ENCODE measurements at places on chromosomes 12 and 14. TPM values are rescaled to one million over a fixed set of nuclear protein-coding genes. Genes with fewer than 3 reads are reported as not detected.

BBOF1 gene
- 8.0 TPM for polyA plus RNA-seq

GRCh38 chr14:61111209-61111665 lies 130.2 kb downstream of the SLC38A6 start:
- no peak for DNase-seq

DNA sequence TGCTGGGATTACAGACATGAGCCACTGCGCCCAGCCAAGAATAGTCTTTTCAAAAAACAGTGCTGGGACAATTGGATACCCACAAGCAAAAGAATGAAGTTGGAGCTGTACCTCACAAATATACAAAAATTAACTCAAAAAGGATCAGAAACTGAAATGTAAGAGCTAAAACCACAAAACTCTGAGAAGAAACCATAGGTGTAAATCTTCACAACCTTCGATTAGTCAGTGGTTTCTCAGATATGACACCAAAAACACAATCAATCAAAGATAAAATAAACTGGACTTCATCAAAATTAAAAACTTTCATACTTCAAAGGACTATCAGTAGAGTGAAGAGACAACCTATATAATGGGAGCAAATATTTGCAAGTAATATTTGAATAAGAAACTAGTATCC lies 35.3 kb downstream of the SLC25A47 start:
- DNase-seq, result no peak

DNA sequence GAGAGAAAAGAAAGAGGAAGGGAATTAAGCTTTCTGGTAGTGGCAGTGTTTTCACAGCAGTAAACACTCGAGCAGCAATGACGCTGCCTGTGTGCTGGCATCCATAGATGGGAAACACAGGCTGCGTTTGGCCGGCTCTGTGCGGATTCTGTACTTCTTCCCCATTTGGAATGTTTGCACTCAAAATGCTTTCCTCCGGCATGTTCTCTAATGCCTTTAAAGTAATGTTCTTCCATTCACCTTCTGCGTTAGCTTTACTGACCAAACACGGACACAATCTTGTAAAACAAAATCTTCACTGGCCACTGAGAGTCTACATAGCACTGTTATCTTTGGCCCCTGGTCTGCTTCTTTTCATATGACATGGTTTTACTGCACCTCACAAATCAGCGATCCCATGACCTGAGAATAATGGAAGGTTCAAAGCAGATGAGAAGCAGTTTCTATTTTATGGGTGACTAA lies 31.4 kb downstream of the DCP1B start:
- DNase-seq, result peak; percentile 88

- DNase-seq, result peak; percentile 37
Measured at GRCh38 chr14:95361373-95362137, 41.8 kb upstream of the CLMN start.

- peak; percentile 90 for DNase-seq
Measured at GRCh38 chr14:103520657-103521437, 1.8 kb downstream of the CKB start.

DNA sequence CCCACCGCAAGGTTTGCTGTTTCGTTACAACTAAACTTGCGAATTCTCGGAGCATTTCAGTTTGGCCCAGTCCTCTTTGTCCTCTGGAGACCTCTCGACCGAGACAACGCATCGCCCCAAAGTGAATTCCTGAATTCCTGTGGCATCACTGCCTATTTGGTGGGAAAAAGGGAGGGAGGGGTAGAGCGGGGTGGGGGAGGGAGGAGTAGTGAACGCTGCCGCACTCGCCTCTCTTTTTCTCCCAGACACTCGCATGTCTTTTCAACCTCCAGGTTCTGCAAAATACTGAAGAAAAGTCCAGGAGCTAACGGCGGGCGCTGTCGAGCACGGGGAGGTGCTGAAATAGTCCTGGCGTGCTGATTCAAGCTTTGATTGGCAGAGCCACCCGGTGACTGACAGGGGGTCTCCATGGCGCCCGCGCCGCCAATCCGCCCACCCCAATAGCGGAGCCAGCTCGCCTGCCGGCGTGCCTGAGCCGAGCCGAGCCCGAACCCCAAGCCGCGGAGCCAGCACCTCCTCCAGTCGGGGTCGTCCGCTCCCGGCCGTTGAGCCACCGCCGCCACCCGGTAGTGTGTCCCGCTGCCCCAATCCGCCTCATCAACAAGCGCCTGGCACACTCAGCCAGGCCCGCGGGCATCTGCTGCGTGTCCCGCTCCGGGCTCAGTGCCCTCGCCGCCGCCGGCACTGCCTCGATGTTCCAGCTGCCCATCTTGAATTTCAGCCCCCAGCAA lies at the start of gene SIX6:
Gene SIX6 (plus strand): TSS at position 440 of the 731 bp plus-strand sequence. CDS start 253 bp downstream, at position 693.
- DNase-seq, result peak; percentile 57

- peak; percentile 31 for DNase-seq
Measured at GRCh38 chr14:73833034-73833433, 18.6 kb upstream of the PTGR2 start.

DNA sequence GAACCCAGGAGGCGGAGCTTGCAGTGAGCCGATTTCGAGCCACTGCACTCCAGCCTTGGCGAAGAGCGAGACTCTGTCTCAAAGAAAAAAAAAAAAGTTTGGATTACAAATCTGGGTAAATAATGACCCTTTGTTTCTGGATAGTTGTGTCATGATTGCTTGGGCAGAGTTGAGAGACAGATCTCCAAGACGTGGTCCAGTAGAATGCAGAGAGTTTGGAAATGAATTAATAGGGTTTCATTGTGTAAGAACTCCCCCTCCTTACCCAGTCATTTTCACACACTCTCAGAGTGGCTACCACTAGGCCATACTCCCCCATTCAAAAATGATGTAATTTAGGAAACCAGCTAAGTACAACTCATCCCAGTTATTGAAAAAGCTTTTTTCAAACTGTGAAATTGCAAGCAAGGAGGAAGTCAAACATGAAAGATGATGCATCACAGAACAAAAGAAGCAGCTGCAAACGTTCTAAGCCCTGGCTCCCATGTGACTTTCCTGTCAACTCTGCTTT lies 1331.9 kb downstream of the AACS start:
- DNase-seq, result no peak

DNA sequence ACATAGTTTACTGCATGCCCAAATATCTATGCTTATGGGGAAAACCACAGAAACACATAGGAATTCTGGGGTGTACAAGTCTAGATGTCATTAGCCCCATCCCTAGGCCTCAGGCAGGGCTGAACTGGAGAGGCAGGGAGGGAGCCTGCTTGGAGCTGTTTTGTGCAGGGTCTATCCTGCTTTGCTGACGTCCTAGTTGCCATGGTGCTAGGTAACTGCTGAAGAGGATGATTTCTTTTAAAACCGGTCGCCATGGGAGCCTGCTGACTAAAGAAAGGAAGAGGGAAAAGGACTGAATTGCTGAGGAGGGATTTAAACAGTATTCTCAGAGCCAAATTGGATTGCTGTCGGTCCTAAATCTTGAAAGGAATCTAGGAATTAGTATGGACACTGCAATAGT lies 10.7 kb downstream of the GPR19 start:
- DNase-seq, result no peak

DNA sequence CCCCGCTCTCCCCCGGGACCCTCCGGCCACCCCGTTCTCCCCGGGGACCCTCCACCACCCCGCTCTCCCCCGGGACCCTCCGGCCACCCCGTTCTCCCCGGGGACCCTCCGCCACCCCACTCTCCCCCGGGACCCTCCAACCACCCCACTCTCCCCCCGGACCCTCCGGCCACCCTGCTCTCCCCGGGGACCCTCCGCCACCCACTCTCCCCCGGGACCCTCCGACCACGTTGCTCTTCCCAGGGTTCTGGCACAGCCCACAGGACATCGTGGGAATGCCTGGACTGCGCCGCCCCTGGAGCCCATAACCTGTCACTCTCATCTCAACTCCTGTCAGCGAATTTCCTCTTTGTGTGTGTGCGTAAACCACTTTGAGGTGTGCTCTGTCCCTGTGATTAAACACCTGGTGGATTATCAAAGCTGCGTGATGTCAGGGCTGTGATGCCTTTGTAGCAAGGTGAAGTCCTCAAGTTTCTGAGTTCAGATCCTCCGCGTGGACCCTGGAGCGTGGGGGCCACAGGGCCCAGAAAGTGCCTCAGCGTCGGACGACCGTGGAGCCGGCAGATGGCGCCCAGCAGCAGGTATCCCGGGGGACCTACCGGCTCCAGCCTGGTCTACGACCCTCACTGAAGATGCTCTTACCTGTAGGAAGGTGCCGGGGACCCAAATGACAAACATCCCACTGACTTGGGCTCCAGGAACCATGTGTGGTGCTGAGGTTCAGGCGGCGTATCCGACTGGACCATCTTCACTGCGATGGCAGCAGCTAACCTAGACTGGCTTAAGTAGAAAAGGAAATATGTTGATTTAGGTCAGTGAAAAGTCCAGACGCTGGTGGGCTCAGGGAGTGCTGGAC lies 63.2 kb upstream of the GALNT9 start:
- no peak for DNase-seq

DNA sequence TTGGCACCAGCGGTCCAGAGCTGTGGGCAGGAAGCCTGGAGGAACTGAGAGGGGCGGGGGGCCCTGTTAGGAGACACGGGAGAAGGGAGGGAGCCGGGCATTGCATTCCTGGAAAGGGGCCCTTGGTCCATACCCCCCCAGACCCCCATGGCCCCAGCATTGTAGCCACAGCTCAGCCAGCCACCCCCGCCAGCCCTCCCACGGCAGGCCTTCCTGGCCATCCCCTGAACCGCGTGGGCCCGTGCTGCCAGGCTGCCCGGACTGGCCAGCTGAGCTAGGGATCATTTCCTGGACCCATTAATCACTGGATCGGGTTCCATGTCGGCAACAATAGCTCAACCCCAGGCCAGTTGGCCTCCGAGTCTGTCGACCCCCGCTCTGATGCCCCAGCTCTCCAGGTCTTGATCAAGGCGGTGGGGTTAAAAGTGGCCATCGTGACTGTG lies 39.8 kb upstream of the DIO3 start:
- no peak for DNase-seq

DNA sequence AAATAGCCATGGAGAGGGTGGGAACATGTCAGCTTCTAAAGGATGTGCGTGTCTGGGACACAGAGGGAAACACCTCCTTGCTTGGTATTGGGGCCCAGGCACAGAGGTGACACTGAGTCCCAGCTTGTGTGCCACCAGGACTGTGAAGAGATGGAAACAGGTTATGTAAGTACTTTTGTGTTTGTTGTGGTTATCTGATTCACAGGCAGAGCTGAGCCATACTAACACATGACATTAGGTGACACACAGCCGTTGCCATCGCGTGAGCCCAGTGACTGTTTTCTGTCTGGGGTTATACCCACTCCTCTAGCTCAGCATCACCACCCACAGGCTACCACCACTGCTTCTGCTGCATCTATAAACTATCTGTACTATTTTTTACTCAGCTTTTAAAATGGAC lies 12.1 kb upstream of the FLVCR2 start:
- DNase-seq, result no peak

CLEC6A gene
- polyA plus RNA-seq, result 0.20 TPM

GRCh38 chr12:2360630-2361170 lies 307.9 kb downstream of the CACNA1C start:
- no peak for DNase-seq

DNA sequence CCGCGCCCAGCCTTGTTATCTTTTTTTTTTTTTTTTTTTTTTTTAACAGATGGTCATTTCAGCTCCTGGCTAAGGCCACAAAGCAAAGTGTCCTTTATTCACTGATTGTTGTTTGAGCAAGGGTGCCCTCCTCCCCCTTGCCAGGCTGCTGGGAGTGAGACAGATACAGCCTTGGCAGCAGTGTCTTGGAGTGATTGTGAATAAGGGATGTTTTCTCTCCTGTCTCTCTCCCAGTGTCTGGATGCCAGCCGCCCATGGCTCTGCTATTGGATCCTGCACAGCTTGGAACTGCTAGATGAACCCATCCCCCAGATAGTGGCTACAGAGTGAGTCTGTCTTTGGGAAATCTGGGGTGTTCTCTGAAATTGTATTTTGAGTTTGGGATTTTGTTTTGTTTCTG lies 28.7 kb downstream of the FNTB start:
- DNase-seq, result no peak

DNA sequence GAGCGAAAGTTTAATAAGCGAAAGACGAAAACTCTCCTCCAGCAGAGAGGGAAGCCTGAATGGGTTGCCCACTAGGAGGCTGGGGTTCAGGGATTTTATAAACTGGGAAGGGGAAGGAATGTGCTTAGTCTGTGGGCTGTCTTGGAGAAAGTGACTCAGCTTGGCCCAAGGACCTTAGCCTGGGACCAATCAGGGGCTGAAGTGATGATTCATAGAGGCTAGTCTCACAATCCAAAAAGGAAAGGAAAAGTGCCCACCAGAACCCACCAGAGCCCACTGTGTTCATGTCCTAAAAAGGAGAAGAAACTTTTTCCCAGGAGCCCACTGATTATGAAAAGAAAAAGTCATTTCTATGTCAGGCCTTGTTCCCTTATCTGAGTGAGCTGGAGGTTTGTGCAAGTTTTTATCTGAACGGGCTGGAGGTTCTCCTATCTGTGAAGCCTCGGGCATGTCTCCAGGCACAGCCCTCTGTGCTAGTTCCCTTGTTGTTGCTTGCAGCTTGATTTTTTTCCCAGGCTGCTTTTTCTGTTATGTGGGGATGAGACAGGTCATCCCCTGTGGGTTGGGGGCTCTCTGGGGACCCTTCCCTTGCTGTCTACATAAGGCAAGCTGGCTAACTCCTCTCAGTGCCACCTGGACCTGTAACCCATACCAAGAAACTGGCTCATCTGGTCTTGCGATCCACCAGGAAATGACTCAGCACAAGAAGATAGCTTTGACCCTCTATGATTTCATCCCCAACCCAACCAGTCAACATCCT lies 8.3 kb upstream of the GOLGA5 start:
- DNase-seq, result no peak

IAPP gene
- 0.01 TPM for polyA plus RNA-seq

All from lung (tissue), 17 donors.